ENCODE measurements at places on chromosomes 3 and 15.

- no peak for DNase-seq
These were observed 363.6 kb downstream of the RORA start for GRCh38 chr15:60865507-60865906.

- no peak for DNase-seq
These were observed 11.2 kb upstream of the ANO10 start for GRCh38 chr3:43632986-43633385.

GRCh38 chr3:128376516-128376915 lies 90.2 kb downstream of the DNAJB8 start:
- no peak for DNase-seq

DNA sequence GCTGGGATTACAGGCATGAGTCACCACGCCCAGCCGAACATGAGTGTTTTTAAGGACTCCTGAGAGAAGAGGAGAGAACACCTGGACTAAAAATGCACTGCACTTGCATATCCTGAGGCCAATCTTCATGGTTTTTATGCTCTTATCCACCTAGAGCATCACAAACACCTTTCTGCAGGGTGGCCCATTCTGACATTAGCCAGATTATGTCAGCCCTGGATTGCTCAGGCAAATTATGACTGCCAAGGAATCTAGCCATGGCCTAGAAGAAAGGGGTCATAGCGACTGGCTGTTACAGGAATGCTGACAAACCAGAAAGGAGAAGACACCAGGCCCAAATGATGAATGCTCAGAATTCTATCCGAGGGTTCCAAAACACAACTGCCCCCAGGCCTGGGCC lies 40.9 kb upstream of the HERC1 start:
- no peak for DNase-seq

GRCh38 chr3:153146191-153147053 lies 15.6 kb upstream of the RAP2B start:
- DNase-seq: no peak

- DNase-seq: peak; percentile 95
These were observed 54.6 kb upstream of the MYZAP start for GRCh38 chr15:57537072-57537471.

- DNase-seq: no peak
These were observed 59.4 kb downstream of the DENND4A start for GRCh38 chr15:65732698-65733097.

GRCh38 chr3:191026746-191027145 lies 164.3 kb upstream of the GMNC start:
- DNase-seq: no peak

DNA sequence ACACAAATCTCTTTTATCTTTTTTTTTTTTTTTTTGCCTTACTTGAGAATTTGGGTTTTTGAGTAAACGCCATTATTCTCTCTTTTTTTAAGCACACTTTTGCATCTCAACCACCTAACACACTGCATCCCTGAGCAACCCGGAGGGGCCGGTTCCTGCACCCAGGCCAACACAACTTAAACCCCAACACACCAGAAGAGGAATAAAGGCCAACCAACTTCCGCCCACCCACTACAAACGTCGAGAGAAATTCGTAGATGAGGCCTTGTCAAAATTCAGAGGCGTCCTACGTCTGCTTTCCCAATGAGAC lies 389 bp upstream of the CCNB2 start:
- no peak for DNase-seq

DNA sequence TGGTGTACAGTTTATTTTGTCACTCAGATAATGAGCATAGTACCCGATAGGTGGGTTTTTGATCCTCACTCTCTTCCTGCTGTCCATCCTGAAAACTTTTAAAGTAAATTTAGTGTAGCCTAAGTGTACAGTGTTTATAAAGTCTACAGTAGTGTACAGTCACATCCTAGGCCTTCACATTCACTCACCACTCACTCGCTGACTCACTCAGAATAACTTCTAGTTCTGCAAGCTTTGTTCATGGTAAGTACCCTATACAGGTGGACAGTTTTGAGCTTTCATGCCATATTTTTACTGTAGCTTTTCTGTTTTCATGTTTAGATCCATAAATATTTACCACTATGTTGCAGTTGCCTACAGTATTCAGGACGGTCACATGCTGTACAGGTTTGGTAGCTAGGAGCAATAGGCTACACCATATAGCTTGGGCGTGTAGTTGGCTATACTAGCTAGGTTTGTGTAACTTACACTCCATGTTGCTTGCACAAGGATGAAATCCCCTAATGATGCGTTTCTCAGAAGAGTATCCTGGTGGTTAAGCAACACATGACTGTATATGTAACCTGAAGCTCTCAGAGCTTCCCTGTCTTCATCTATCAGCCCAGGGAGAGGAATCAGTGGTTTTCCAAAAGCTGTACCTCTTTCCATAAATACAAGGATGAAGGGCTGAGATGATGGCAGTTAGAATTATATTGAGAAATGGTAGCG lies 87.6 kb upstream of the SLC25A26 start:
- no peak for DNase-seq

DNA sequence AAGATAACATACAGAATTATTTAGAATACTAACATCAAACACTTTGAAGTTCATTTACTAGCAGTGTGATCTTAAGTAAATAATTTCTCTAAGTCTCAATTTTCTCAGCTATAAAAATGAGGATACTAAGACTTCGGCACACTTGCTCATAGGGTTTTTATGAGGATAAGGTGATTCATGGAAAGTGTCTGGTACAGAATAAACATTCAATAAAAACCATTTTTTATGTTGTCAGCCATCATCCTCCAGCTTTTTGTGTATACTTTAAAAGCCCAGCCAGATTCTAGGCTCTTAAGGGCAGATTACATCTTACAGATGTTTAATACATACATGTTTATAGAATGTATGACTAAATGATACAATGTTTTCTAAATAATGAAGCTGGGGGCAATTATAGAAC lies 56.8 kb downstream of the FEZF2 start:
- no peak for DNase-seq

GRCh38 chr3:113287803-113288648 lies 76.7 kb downstream of the BOC start:
- DNase-seq: peak; percentile 22

DNA sequence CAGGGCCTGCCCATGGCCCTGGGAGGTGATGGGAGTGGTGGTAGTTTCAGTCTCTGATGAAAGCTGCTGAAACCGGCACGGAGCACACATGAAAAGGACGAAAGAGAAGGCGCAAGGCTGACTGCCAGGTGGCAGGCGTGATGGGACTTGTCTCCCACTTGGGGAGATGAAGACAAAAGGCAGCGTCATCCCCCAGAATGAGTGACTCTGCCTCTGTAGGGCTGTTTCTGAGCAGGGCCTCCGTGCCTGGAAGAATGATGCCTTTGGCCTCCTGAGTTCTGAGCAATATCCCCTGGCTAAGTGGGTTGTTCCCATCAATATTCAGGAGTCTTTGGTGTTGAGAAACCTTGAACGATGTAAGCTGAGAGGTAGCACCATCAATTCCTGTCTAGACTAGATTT lies 237.8 kb downstream of the OPA1 start:
- DNase-seq: peak; percentile 94

DNA sequence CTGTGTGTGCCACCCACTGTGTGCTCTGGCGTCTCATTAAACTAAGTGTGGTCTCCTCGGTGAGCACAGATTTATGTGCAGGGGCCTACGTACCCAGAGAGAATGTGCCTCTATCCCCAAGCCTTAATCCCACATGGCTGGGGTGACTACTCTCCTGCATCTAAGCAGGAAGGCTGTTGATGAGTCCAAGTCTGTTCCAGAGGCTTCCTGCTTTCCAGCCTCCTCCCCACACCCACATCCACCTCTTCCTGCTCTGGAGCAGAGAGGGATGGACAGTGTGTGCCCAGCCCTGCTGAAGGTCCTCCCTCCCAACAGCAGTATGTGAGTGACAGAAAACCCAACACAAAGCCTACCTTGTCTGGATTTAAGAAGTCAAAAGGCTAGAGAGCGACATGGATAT lies 38.8 kb upstream of the BCL2L10 start:
- DNase-seq: no peak

- DNase-seq: no peak
These were observed 114.0 kb upstream of the HACD2 start for GRCh38 chr3:123698813-123699212.

DNA sequence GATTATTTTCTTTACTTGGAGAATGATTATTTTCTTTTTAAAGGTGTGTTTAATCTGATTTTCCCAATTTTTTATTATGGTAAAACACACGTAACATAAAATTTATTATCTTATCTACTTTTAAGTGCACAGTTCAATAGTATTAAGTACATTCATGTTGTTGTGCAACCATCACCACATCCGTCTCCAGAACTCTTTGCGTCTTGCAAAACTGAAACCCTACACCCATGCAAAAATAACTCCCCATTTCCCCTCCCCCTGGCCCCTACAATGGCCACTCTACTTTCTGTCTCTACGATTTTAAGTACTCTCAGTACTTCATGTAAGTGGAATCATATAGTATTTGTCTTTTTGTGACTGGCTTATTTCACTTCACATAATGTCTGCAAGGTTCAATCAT lies 230.7 kb downstream of the SATB1 start:
- no peak for DNase-seq

- no peak for DNase-seq
These were observed 69.4 kb downstream of the MCF2L2 start for GRCh38 chr3:183359036-183359435.

DNA sequence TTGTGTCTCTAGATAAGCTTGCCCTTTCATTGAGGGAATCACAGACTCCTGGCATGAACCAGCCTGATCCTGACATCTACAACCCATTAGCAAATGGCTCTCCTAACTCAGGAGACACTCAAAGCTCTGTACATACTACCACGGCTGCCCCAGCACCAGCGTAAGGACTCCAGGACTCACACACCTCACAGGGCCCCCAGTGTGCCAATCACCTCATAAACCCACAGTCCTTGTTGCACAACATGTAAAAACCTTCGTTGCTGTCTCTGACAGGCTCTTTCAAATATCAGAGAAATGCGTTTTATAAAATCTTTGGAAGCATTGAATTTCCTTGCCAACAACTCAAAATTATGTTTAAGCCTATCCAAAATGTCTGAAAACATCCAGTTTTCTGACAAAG lies 7.3 kb downstream of the FYCO1 start:
- no peak for DNase-seq

- DNase-seq: no peak
These were observed 154.8 kb upstream of the TTC14 start for GRCh38 chr3:180447136-180447535.

DNA sequence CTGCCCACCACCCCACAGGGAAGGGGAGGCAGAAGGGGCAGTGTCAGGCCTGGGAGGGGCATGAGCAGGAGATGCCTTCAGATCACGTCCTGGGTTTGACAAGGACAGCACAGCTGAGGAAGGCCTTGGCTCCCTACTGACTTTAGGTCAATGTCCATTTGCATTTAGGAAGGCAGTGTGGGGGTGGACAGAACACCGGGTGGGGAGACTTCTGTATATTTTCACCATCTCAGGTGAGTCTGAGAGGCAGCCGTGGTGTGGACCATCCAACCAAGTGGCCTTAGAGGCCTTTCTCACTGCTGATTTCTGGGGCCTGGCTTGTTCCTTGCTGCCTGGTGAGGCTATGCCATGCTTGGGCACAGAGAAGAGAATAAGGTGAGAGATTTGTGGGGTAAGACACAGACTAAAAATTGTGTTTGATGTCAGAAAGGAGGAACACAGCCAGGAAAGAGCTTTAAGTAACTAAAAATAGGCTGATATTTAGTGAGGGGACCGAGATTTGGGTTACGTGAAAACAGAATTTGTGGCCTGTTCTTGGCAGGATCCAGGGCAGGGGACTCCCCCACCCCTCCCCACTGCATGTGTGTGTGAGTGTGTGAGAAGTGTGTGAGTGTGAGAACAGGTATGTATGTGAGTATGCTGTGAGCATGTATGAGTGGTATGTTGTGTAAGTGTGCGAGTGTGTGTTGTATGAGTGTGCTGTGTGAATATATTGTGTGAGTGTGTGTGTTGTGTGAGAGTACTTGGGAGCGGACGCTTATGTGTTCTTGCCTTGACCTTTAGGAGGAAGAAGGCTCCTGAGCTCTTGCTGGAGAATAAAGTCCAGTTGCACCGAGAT lies 11.8 kb upstream of the PLA2G4E start:
- DNase-seq: no peak

GRCh38 chr3:17544632-17545031 lies 197.8 kb downstream of the TBC1D5 start:
- no peak for DNase-seq

GRCh38 chr3:172285844-172286243 lies 162.4 kb downstream of the GHSR start:
- DNase-seq: no peak

GRCh38 chr3:177197727-177198460 lies 612 bp upstream of the TBL1XR1 start:
- DNase-seq: no peak

DNA sequence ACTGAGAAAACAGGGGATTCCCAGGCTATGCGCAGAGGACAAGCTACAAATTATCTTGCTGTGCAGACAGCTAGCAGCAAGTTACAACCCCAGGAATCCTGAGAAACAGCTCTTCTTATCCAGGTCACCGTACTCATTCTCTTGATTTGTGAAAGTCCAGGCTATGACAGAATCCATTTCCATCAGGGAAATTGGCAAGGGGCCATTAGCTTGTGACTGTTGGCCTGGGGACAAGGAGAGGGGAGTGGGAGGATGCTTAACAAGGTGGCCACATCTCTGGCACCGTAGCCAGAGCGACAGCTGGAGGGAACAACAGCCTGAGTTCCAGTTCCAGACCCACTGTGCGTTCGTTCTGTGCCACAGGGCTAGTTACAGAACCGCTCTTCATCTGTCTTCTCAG lies 44.9 kb upstream of the PLXNA1 start:
- DNase-seq: no peak

DNA sequence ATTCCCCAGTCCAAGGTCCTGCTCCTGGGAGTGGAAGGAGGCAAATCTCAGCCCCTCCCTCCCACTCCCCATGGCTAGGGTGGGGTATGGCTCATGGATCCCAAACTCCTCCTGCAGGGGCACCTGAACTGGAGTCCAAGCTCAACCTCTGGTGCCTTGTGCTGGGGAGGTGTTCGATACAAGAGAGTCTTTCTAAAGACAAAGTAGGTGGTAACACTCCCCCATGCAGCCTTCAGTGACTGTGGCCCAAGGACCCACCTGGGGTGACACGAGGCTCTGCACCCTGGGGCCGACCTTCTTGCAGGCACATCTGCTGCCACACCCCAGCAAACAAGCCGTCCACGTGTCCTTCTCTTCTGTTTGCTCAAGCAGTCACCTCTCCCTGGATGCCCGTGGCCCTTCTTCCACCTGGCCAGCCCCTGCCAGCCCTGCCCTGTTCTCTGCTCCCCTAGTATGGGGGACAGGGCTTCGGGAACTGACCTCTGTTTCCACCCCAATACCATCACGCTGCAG lies 36.7 kb upstream of the SLC6A11 start:
- DNase-seq: no peak
